Brain microvascular endothelial cell (primary cell): ENCODE measurements at places on chromosomes 7 and 10.
A peak's percentile ranks its signal among the peaks of the same experiment; 100 is the strongest.

- DNase-seq: no peak
Measured at GRCh38 chr7:25454562-25455041, 226.3 kb upstream of the NPVF start.

DNA sequence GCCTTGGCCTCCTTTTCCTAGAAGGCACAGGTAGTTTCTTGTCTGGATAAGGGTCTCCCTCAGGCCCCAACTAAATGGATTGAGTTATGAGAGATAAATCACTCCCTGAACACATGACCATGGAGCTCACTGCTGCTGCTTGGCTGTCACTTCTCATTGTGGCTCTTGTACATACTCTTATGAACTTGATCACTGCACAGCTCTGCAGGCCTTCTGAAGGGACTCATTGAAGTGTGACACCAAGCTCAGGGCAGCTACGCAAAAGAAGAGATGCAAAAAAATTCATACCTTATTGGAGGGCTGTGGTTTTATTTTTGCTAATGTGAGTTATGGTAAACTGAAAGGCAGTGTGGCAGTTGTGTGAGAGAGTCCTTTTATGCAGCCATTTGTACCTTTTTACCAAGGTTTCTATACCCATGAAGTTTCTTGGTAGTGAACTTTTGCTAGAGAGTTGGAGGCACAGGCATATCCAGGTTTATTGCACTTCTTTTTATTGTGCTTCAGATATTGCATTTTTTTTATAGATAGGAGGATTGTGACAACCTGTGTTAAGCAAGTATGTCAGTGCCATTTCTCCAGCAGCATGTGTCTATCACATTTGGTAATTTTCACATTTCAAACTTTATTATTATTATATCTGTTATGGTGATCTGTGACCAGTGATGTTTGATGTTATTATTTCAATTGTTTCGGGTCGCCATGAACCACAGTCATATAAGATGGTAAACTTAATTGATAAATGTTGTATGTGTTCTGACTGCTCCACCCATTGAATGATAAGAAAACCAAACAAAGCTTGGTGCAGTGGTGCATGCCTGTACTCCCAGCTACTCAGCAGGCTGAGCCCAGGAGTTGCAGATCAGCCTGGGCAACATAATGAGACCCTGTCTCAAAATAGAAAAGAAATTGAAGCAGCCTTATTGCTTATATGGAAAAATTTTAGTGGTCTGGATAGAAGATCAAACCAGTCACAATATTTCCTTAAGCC, 100.6 kb downstream of the LRRC4 start:
- no peak for DNase-seq

DNA sequence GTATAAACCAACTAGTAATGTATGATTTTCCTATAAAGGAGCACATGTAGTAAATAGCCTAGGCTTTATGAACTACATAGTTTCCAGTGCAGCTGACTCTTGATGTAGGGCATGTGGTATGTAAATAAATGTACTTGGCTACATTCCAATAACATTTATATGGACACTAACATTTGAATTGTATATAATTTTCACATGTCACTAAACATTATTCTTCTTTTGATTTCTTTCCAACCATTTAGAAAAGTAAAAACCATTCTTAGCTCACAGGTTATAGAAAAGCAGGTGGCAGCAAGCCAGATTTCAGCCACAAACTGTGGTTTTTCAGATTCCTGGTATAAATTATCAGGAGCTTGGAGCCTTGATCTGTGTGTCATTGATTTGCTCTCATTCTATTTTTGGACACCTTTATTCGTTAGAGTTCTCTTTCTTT, 1182.0 kb downstream of the CNTNAP2 start:
- peak; percentile 27 for DNase-seq

DNA sequence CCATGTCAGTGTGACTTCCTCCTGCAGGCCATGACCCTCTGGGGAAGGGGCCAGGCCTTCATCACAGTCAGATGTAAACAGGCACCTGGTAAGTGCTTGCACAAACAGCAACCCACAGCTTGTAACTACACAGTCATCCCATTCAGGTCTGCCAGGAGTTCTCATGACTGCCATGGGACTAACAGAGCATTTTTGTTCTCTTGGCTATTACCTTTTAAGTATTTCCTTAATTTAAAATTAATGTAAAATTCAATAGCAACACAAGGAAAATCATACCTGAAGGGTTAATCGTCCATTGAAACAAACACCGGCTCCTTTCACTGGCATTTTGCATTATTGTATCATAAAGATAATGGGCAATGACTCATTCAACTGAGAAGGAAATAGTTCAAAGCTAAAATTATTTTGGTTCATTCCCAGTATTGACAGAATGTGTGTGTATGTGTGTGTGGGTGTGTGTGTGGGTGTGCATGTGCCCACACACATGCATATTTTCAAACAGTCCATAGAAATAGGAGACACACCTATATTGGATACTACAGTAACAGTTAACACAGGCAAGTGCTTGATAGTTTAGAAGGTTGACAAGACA, 307.9 kb downstream of the WDR11 start:
- no peak for DNase-seq

- no peak for DNase-seq
Measured at GRCh38 chr10:32169556-32169955, 113.3 kb upstream of the KIF5B start.

DNA sequence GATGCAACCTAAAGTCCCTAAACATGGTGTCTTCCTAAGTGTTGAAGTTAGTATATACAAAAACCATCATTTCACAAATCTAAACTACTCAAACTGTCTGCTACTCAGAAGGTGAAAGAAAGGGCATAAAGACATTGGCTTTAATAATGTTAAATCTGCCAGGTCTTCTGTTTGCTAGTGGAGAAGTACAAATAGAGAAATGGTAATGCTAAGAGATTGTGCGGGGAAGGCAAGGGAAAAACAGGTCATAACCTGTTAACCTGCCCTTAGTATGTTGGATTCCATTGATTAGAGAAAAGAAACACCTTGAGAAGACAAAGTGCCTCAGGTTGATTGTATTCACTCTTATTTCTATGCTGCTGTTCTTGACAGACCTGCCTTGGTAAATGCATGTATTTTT, 80.3 kb downstream of the CALD1 start:
- DNase-seq: no peak

GRCh38 chr10:14009371-14010100, 321.2 kb downstream of the FRMD4A start:
- DNase-seq: peak; percentile 69

DNA sequence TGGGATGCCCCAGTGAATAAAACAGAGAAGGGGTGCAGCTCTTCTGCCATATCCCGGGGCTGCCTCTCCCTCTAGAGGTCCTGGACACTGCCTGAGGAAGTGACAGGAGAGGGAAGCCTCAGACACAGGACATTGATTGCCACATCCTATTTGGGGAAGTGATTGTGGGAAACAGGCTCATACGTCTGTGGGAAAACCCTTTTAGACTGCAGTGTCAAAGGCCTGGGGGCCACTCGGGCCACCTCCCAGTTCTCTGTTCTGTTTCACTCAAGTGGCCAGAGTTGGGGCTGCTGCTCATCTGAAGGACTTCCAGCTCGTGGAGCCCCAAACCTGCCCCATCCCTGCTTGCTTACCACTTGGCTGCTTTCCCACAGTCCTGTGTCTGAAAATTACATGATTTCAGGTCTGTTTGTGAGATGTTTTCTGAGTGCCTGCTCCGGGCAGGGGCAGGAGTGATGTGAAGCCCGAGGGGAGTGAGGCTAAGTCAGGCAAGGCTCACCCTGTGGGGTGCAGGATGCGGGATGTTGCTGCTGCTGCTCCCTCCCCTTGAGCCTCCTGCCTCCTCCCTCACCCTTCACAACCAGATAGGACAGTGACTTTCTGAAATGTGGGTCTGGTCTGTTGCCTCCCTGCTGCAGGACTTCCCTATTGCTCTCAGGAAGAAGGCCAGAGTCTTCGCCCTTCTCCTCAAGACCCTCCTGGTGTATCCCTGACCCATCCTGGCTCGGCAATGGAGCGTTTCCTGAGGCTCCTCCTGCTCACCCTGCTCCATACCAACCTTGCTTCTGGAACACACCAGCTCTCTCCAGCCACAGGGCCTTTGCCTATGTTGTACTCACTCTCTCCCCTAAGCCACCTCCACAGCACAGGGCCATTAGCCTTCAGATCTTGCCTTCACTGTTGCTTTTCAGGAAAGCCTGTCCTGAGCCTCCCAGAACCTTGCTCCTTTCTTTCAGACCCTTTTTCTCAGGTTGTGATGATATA, 58.4 kb downstream of the NEURL1 start:
- DNase-seq: no peak

DNA sequence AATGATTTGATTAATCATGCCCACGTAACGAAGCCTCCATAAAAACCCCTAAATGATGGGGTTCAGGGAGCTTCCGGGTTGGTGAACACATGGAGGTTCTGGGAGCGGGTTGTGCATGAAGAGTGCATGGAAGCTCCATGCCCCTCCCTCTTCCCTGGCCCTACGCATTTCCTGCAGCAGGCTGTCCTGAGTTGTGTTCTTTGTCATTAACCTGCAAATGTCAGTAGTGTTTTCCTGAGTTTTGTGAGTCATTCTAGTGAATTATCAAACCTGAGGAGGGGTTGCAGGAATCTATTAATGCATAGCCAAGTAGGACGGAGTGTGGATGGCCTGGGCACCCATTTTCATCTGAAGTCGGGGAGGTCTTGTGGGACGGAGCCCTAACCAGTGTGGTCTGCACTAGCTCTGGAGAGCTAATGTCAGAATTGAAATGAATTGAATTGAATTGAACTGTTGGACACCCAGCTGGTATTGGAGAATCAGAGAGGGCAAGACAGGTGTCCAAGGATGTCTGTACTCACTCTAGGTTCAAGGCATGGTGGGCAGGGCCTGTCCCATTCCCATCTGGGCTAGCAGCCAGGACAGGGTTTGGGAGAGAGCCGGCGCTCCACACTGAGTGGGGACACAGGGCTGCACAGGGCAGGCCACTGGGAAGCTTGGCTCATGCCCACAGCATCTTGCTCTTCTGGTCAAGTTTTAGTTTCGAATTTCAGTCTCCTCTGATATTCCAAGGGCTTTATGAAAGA, 22.3 kb upstream of the ARHGAP22 start:
- no peak for DNase-seq

DNA sequence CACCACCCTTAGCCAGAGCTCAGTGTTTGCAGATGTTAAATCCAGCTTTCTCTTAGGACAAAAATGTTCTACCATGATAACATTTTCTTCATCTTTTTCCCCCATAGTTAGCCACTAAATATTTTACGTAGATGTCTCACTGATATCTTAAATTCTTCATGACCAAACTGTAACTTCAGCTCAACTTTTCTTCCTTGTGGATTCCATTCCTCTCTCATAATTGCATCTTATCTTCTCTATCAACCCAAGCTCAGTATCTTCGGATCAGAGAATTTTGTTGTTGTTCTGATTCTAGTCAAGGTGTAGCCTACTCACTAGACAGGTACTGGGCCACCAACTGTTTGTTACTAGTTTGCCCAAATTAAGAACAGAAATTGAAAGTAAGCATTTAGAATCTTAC, 60.2 kb downstream of the SHOC2 start:
- DNase-seq: no peak

- DNase-seq: no peak
Measured at GRCh38 chr7:9921326-9921725, 1052.3 kb upstream of the PHF14 start.

- DNase-seq: no peak
Measured at GRCh38 chr7:118974836-118975235, 750.3 kb downstream of the ANKRD7 start.

GRCh38 chr10:126673565-126673964, 3.1 kb upstream of the C10orf90 start:
- DNase-seq: no peak

DNA sequence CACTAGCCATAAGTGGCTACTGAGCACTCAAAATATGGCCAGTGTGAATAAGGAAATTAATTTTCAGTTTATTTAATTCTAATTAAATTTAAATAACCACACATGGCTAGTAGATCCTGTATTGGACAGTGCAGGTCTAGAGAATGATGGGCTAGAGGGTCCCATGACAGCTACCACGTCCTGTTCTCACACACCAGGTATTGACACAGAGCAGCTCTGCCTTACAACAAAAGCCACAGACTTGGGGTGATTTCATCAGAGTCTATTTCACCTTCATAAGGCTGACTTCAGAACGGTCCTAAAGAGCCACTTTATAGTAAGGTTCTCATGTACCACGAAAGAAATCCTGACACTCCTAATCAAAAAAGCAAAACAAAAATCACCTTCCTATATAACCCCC, 111.3 kb downstream of the UBE2H start:
- no peak for DNase-seq

- DNase-seq: peak; percentile 67
Measured at GRCh38 chr10:33157103-33157502, 177.4 kb downstream of the NRP1 start.

GRCh38 chr10:52658112-52658511, 114.5 kb downstream of the MBL2 start:
- DNase-seq: no peak

- no peak for DNase-seq
Measured at GRCh38 chr10:124059551-124059950, 33.8 kb downstream of the CHST15 start.

DNA sequence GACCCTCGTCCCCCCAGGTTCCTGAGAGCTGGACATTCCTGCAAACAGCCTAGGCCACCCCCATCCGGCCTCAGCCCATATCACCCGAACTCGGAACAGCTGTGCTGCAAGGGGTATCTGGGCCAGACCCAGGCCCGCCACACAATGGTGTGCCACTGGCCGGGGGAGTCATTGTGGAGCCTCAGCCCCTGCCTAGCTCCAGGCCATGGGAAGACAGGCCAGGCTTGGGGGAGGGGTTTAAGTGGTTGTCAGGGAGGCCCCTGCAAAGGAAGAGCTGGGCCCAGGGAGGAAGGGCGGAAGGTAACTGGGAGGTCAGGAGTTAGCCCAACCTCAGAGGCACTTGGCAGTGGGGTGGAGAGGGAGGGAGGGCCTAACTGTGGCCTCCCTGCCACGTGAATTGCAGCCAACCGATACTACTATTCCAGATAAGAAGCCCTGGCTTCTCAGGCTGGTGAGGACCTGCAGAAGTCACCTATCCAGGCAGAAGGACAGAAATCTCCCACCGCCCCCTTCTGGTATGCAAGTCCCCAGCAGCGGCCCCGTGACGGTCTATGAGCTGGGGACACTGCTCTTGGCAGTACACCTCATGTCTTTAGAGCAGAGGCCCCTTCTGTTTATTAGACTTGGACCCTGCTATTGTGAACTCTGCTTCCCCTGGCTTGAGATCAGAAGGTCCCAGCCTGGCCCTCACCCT, 26.8 kb downstream of the VSIR start:
- DNase-seq: no peak

- no peak for DNase-seq
Measured at GRCh38 chr7:70884809-70885208, 247.1 kb upstream of the GALNT17 start.

- no peak for DNase-seq
Measured at GRCh38 chr10:22370320-22370719, 25.0 kb downstream of the SPAG6 start.

DNA sequence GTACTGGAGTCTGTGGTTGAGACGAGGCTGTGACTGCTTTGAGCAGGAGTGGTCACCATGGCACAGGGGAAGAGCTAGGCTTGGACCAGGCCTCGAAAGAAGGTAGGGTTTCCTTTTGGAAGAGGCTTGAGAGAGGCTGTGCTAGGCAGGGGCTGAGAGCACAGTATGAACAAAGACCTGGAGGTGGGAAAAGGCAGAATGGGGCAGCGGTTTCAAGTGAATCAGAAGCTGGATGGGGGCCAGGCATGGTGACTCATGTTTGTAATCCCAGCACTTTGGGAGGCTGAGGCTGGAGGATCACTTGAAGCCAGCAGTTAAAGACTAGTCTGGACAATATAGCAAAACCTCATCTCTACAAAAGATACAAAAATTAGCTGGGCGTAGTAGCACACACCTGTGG, 65.9 kb downstream of the CLIP2 start:
- peak; percentile 94 for DNase-seq
